ENCODE measurements at places on chromosomes 12 and 14.

- DNase-seq = no peak
Observed at GRCh38 chr14:105152794-105153241, 15.8 kb downstream of the JAG2 start.

DNA sequence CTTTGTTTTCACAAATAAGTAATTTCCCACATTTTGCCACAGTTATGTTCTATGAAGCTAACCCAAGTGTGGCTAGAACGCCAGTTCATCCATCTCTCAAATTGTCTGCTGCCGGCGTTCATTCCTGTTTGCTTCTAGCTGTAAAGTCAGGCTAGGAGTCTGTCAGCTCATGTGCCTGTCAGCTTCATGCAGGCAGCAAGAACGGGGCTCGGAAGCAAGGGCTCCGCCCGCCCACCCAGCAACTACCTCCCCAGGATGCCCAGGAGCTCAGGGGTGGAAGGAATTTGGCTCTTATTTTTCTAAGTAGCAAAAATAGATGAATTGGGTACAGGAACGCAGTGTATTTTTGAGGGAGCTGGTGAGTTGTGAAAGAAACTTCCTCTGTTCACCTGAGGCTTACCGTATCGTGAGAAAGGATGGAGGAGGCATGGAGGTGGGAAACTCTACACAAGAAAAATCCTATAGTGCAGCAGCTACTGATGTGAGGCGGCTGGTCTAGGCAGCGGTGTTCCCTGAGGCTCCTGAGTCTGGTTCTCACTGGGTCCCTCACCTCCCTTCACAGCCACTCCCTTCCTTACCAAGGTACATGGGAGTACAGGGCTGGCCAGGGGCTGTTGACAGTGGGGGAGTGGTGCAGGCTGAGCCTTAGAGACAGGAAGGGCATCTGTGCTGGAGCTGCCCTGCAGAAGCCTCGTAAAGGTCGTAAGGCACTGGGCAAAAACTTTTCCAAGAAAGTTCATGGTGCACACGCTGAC lies 54.5 kb upstream of the AMN start:
- no peak for DNase-seq

DNA sequence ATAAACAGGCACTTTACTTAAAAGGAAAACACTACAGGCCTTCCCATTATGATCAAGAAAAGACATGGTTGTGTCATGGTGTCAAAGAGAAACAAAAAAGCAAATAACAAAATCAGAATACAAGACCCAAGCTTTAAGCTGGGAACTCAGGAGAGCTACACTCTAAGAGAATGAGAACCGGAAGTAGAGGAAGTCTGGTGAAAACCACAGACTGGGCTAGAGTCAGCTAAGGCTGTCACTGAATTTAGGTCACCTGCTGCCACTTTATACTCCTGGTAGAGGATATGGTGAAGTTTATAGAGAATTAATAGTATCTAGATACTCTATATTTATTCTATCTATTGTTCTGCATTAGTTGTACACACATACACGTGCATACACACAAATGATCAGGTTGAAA lies 971.7 kb downstream of the FLRT2 start:
- no peak for DNase-seq

DNA sequence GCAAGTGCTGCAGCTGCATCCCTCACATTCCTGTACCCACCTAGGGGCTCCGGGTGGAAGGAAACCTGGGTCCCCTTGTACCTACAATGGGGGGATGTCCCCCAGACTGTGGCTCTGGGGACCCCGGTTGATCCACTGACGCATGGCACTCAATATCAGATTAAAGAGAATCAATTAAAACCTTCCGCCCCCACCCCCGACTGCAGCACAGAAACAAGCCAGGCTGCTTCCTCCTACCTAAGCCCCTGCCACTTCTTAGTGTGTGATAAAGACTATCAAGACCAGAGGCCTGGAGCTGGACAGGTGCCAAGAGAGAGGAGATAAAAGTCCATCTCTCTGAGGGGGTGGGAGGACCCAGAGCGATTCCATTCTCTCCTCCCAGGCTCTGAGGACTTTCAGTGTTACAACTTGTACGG lies 28.2 kb upstream of the RPLP0 start:
- no peak for DNase-seq

DNA sequence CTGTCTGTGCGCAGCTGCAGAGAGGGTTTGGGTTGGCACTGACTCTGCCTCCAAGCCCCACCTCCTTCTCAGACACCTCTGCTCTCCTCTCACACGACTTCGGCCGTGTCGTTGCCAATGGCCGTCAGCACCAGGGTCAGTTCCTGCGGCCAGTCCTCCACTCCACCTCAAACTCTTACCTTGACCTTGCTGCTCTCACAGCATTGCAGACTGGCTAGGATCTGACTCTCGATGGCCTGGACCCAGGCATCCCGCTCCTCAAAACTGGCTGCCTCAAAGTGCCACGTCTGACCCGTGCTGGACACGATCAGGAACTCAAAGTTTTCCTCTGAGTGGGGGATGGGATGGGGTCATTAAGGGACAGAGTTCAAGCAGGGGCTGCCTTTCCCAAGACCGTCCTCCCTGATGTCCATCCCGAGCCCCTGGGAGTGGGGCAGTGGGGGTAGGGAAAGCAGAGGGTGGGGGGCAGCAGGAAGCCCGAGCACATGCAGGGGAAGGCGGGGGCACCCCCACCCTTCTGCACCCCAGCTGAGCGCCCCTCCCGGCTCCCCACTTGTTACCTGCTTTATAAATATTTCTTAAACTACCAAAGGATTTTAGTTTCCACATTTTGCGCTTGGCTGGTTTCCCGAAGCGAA lies 10.7 kb downstream of the AGAP2 start:
- peak; percentile 38 for DNase-seq

GRCh38 chr14:41986700-41987099 lies 380.0 kb downstream of the LRFN5 start:
- no peak for DNase-seq

GRCh38 chr14:69685716-69686115 lies 74.3 kb downstream of the SUSD6 start:
- DNase-seq = no peak
